ENCODE measurements at places on chromosomes 16 and 17. TPM values are rescaled to one million over a fixed set of nuclear protein-coding genes. Genes with fewer than 3 reads are reported as not detected.

GRCh38 chr17:32276171-32276601 lies 10.6 kb downstream of the RHBDL3 start:
- no peak for DNase-seq

GRCh38 chr16:50407351-50407750 lies 38.6 kb upstream of the BRD7 start:
- no peak for DNase-seq

Gene CLEC18A
- total RNA-seq, result 0.24 TPM

Gene UMOD
- not detected for total RNA-seq

Gene PIRT
- not detected for total RNA-seq
